Naive thymus-derived CD8-positive, alpha-beta T cell (primary cell): ENCODE measurements at places on chromosomes 3 and 15.

- DNase-seq, result no peak
Measured at GRCh38 chr3:155512175-155512866, 218.8 kb upstream of the STRIT1 start.

- no peak for DNase-seq
Measured at GRCh38 chr3:27279123-27279522, 90.1 kb downstream of the NEK10 start.

GRCh38 chr3:18446149-18446825, 21.1 kb upstream of the SATB1 start:
- DNase-seq, result no peak

DNA sequence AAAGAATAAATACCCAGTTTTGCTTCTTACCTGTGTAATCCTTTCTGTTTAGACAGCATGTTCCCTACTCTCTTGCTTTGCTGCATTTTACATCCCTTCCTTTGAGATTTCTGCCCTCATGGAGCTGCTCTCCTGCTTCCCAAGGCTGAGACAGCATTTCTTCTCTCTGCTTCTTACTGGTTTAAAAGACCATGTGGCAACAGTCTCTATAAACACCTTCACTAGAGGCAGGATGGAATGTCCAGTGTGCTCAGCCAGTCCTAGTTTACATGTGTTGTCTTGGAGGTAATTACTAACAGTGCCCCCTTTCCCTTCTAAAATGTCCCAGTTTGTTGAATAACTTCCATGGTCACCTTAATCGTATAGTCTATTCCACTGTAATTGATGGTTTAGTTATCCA, 262.3 kb downstream of the CNTN3 start:
- no peak for DNase-seq

- no peak for DNase-seq
Measured at GRCh38 chr3:128071771-128072453, 19.7 kb downstream of the SEC61A1 start.

DNA sequence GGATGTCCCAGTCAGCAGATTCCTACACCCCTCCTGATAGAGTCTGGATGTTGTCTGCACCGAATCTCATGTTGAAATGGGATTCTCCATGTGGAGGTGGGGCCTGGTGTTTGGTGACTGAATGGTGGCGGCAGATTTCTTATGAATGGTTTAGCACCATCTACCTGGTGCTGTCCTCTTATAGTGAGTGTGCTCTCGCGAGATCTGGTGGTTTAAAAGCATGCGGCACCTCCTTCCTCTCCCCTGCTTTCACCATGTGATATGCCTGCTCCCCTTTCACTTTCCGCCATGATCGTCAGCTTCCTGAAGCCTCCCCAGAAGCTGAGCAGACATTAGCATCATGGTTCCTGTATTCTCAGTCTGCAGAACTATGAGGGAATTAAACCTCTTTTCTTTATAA, 135.2 kb upstream of the SLC6A11 start:
- DNase-seq, result no peak
